RCC 7860 (cell line): ENCODE measurements at places on chromosomes 2 and 18.

DNA sequence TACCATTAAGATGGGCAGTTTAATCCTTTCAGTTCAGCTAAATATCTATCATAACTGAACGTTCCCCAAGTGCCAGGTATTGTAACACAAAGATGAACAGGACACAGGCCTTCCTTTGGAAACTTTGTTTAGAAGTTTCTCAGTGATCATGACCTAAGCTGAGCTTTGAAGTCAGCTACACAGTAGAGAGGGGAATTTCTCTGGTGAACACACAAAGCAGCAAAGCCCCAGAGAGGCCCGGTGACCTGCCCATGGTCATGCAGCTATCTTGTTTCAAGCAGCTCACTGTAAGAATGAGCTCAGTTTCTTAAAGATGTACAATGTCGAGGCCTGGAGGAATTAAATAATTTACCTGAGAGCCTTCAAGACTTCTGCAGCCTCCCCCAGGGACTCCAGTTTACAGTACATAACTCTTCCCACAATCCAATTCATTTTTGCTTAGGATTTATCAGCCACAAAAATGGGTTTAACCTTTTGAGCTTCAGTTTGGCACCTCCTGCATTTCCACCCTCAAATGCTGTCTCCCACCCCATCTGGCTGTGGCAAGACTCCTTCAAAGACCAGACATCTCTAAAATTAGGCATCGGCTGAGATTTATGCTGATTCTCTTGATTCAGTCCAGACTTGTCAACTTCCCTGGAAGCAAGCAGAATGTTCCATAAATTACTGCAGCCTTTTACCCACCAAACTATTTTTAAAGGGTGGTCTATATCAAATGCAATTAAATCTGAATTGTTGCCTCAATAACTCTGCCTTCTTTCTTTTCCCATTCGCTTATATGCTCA is 325.6 kb downstream of the TXNL1 start:
- no peak for DNase-seq

DNA sequence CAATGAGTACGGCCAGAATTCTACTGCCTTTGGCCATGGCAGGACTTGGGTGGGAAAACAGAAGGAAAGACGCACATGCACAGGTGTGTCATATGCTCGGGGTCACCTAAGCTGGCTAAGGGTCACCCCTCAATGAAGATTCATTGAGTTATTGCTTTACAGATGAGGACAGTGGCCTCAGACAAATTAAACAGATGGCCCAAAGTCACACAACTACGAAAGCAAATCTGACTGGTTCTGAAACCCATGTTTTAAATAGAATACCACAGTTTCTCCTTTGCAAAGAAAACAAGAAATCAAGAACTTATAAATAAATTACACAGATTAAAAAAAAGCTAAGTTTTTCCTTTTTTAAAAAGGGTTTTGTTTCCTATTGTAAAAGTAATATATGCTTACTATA is 70.5 kb downstream of the ID2 start:
- no peak for DNase-seq

GRCh38 chr2:3608373-3609278 is 13.7 kb downstream of the COLEC11 start:
- no peak for DNase-seq

DNA sequence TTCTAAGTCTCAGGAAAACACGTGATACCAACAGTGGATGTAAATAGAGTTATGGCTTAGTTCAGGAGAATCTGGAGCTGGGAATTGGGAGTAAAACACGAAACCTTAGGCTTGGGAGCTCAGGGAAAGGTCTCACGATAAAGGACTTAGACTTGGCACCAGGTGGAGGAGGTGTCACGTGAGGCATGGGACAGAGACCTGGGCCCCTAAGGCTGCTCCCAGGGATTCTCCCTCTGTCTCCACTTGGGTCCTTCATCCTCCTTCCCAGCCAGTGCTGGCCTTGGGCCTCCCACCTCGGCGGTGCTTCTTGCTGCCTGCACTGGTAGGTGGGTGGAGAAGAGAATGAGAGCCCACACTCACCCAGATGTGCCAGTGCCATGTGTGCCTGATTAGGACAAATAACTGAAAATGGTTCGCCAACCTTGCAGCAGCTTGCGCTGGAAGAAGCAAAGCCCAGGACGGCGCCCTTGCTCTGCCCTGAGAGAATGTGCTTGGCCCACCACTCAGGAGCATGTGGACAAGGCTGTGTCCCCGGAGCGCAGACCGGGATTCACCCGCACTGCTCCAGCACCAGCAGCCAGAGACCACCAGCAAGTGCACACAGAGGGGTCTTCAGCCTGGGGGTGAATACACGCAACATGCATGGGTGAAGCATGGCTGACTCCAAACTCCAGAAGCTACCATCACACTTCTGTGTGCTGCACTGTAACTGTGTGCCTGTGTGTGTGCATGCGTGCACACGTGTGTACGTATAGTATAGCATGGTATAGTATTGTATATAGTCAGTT is 48.1 kb downstream of the PSMG2 start:
- DNase-seq, result no peak

GRCh38 chr2:44230378-44230777 is 44.9 kb upstream of the SLC3A1 start:
- DNase-seq, result no peak

DNA sequence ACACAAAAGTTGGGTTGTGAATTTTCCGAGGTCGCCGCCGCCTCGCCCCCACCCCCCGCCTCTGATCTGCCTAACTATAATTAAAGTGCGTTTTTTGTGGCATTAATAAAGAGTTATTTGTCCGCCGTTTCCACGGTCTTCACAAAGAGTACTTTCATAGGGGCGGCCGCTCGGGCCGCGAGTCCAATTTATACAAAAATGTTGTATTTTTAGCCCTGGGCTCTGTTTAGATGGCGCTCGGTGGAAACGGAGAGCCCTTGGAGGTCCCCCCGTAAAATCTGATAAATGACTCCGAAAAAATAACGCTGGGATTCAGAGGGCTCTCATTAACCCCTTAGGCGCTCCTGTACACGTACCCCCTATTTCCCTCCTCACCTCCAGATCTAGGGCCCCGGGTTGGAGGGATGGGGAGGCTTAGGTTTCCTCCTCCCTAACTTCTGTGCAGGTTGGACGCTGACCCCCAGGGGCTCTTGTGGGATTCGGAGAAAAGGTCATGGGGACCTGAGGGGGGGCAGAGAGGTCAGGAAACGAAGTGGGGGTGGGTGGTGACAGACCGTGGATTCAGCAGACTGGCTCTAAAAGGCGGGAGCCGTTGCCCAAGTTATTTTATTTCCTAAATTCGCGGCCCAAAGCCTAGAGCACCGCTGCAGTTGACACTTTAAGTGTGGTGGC is 1.9 kb downstream of the CYP26B1 start:
- no peak for DNase-seq

- no peak for DNase-seq
Measured at GRCh38 chr2:52405980-52406379, 1361.6 kb upstream of the CHAC2 start.

DNA sequence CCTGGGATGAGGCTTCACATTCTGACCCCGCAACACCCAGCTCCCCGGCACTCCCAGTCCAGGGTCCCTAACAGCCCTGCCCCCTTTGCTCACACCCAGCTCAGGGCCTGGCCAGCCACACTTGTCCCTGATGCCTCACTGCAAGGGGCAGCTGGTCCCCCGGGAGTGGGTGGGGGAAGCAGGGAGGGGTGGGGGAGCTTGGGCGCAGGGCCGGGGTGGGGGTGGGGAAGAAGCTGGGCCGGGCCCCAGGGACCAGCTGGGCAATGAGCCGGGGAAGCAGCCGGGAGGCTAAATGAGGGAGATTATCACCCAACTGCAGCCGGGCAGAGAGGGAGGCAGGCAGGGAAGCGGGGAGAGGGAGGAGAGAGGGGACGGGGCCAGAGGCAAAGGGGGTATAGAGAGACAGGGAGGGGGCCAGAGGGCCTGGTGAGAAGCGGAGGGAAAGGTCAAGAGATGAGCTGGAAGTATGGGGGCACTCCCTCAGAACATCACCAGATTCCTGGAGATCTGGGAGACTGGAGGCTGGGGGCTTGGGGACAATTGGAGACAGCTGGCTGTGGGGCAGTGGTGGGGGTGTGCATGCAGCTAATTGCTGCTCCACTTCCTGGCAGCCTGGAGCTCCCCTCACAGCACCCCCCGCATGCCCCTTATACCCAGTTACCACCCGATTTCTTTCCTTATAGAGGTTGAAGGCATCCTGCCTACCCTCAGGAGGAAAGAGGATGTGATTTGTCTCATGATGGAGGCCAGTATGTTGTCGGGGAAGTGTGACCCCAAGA is 2.5 kb upstream of the ASIC4 start:
- no peak for DNase-seq

- no peak for DNase-seq
Measured at GRCh38 chr2:28165087-28165635, 227.5 kb upstream of the FOSL2 start.

DNA sequence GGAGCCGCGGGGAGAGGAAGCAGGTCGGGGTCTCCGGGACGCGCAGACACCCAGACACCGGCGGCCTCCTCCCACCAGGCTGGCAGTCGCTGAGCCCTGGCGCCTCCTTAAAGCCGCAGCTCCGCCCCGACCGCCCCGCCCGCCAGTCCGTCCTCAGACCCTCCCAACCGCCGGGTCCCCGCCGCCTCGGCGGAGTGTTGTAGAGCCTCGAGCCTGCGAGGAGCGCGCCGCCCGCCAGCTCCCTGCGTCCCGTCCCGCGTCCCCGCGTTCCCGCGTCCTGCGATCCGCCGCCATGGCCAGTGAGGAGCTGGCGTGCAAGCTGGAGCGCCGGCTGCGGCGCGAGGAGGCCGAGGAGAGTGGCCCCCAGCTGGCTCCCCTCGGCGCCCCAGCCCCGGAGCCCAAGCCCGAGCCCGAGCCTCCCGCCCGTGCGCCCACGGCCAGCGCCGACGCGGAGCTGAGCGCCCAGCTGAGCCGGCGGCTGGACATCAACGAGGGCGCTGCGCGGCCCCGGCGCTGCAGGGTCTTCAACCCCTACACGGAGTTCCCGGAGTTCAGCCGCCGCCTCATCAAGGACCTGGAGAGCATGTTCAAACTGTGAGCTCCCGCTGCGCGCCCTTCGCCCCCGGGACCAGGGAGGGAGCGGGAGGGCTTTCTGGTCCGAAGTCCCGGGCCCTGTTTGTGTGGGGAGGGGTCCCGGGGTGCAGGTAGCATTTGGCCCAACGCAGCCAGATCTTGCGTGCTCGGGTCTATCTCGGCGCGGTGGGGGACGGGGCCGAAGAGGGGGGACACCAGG is at the start of gene EFHD1:
TSS of gene EFHD1 (plus strand) at position 192 of the 793 bp plus-strand sequence. CDS start at position 293, 101 bp downstream.
- DNase-seq, result no peak

DNA sequence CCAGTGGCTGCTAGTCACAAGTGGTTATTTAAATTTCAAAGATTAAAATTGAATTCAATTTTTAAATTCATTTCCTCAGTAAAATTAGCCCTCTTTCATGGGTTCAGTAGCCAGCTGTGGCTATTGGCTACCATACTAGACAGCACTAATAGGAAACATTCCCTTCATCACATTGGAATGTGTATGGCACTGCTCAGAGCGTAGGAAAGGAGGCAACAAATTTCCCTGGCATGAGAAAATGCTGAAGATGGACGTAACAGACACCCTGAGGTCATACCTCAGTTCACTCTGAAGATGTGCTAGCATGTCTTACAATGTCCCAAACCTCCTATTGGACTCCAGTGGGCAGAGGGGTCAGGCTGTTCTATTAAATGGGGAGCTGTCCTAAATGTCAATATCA is 96.4 kb downstream of the C1QL2 start:
- DNase-seq, result no peak

- DNase-seq, result no peak
Measured at GRCh38 chr2:237859082-237859433, 365 bp upstream of the RAMP1 start.

GRCh38 chr18:52289392-52289791 is 50.6 kb upstream of the DCC start:
- DNase-seq, result no peak

DNA sequence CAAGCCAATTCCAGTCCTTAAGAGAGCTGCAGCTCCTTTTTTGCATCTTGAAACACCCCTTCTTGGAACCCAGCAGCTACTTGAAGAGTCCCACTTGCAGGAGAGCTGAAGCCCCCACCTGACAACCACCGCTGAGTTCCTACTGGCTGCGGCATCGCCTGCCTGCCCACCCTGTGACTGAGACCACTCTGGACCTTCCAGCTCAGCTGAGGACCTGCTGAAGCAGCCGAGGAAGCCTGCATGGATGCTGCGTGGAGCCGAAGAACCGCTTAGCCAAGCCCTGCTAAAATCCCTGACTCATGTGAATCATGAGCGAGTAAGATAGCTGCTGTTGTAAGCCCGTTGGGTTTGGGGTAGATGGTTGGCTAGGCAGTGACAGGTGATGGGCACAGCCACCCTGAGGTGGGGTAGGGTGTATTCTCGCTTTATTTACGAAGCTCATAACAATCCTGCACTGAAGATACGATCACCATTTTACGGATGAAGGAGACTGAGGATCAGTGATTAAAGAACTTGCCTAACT is 78.4 kb downstream of the INHBB start:
- DNase-seq, result no peak

GRCh38 chr2:10300328-10300920 is 2.3 kb upstream of the HPCAL1 start:
- no peak for DNase-seq

GRCh38 chr2:240469239-240469636 is 33.8 kb downstream of the GPC1 start:
- DNase-seq, result no peak

DNA sequence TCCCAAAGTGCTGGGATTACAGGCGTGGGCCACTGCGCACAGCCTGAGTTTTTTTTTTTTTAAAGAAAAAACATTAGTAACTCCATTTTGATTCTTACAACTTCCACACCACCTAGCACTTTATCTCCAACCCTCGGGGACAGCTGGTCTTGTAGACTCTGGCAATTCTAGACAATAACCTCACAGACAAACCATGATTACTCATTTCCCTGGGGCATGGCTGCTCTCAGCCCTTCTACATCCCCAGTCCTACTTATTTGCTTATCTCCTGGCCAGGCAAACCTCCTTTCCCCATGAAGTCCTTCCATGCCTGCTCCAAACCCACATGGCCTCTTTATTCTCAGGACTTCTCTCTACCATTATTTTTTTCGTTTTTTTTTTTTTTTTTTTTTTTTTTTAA is 91.1 kb downstream of the ACTR3 start:
- DNase-seq, result no peak

GRCh38 chr2:204207866-204208265 is 271.3 kb downstream of the ICOS start:
- DNase-seq, result no peak
